ENCODE measurements at places on chromosomes 16 and 17.

- DNase-seq, result no peak
Observed at GRCh38 chr16:87306516-87306915, 10.7 kb downstream of the C16orf95 start.

- DNase-seq, result no peak
Observed at GRCh38 chr16:72884037-72884436, 163.9 kb downstream of the ZFHX3 start.

DNA sequence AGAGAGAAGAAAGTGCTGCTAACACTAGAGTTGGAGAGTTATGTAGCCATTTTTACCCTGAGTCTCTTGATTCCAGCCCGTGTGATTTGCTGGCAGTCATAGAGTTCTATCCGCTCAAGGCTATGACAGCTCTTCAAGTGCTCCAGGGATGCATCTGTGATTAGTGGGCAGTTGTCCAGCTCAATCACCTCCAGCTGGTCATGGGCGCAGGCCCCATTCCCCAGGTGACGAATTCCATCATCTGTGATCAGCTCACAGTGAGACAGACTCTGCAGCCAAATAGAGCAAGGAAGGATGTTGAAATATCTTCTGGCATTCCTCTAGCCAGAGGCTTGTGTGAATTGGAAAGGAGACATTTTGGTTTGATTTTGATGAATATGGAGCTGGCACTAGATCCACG, 38.4 kb upstream of the STAC2 start:
- DNase-seq, result no peak

DNA sequence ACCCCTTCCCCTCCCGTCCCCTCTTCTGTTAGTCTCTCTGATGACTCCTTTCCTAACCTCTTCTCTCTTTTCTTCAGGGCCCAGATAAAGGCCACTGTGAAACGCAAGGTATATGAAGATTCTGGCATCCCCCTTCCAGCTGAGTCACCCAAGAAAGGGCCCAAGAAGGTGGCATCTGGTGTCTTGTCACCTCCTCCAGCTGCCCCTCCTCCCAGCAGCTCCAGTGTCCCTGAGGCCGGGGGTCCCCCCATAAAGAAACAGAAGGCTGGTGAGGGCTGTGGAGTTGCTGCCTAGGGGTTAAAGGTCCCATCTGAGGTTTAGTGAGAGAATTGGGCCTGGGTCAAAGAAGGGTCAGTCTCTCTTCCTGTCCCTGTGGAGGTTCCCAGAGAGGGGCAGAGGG, 4.0 kb downstream of the RNASEK start:
- no peak for DNase-seq

DNA sequence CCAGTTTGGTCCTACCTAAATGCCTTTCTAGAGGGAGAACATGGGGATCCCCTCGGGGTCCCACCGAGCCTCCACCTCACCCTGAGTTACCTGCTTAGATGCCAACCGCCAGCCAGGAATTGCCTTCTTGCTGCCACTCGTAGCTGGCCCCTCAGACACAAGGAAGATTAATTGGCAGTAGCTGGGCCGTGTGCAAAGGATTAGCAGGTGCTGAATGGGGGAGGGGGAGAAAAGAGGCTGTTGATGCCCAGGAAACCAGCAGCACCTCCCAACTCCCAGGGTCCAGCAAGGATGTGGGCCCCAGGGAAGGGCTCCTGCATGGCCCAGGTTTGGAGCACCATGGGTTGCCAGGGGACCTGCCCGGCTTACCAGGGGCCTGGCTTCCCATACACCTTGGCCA, at the start of gene CNGB1:
CNGB1 (minus strand) TSS at position 159 of the 400 bp plus-strand sequence. CDS start 3,842 bp downstream, outside the sequence.
- peak; percentile 7 for DNase-seq

DNA sequence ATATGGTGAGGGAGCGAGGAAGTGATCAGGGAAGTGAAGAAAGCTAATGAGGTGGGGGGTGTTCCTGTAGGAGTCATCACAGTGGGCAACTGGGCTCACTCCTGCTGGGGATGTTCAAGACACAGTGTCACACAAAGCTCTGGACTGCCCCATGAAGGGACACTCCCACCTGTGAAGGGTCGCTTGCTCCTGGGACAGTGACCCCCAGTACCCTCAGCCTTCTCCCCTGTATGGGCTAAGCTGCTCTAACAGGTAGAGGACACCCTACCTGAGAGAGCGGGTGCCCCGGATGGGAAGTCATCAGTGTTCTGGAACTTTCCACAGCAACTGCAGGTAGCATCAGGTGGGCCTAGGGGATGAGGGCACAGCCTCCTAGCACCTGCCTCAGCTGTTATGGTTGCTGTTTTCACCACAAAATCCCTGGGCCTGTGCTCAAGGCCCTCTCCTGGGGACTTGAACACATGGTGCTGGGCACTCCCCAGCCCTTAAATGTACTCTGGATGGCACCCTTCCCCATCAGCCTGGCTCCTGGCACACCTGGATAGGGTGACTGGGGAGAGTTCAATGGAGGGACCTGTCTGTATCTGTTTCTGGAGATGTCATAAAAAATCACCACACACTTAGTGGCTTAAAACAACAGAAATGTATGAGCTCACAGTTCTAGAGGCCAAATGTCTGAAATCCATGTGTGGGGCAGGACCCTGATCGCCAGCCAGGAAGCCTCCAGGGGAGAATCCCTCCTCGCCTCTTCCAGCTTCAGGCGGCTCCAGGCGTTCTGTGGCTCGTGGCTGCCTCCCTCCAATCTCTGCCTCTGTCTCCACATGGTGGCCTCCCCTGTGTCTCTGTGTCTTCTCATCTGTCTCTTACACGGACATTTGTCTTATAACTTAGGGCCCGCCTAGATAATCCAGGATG, 104.0 kb upstream of the CDH5 start:
- no peak for DNase-seq

- DNase-seq, result no peak
Observed at GRCh38 chr16:80034469-80034826, 433.9 kb upstream of the MAF start.

DNA sequence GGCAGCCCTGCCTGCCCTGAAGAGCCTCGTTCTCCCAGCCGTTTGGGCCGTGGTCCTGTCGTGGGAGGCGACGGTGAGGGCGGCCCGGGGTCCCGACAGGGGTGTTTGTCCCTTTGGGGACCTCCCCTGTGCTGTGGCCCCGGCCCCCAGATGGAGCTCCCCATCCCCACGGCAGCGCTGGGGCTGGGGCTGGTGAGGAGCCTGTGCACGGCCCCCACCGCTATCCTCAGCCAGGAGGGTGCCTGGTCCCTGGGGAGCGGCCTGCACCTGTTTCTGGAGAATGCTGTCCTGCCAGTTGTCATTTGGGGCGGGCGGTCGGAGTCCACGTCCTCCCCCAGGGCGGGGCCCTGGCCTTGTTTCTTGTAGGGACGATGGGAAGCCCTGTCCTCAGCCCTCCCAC, 6.6 kb downstream of the CAPN15 start:
- no peak for DNase-seq

- no peak for DNase-seq
Observed at GRCh38 chr17:34012709-34013375, 242.2 kb upstream of the CCL2 start.

DNA sequence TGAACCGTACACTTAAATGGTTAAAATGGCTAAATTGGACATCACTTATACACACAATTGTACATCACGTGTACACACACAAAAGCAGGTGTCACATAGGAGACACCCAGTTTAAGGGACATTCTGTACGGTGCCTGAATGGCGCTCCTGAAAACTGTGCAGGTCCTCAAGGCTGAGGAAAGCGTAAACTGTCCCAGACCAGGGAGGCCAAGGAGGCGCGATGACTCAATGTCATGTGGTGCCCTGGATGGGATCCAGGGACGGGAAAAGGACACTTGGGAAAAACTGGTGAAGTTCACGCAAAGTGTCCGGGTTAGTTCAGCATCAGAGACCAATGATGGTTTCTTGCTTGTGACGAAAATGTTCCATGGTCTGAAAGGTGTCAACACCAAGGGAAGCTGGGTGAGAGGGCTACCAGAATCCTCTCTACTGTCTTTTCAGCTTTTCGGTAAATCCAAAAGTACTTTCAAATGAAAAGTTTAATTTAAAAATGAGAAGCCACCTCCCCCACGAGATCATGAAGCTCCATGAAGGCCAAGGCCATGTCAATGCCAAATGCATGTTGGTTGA, 112.2 kb downstream of the CMIP start:
- DNase-seq, result no peak

GRCh38 chr16:84356591-84357116, 11.7 kb upstream of the ATP2C2 start:
- DNase-seq, result peak; percentile 94

- peak; percentile 68 for DNase-seq
Observed at GRCh38 chr17:72618001-72618509, 474.4 kb downstream of the SLC39A11 start.

DNA sequence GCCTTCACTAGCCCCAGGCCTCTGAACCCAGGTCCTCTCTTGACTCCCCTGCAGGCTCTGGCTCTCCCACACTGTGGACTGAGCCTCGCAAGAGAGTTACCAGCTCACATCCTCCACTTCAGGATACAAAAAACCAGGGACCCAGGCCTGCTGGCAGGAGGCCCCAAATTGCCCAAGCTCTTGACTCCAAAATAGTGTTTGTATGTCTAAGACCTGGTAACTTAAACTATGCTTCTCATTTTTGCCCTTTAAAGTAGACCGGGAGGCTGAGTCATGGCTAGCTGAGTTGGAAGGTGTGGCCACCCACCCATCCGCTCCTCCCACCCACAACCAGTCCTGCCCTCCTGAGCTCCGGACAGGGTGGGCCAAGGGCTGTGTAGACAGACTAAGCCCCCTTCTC, 250.0 kb downstream of the SOX9 start:
- DNase-seq, result no peak

DNA sequence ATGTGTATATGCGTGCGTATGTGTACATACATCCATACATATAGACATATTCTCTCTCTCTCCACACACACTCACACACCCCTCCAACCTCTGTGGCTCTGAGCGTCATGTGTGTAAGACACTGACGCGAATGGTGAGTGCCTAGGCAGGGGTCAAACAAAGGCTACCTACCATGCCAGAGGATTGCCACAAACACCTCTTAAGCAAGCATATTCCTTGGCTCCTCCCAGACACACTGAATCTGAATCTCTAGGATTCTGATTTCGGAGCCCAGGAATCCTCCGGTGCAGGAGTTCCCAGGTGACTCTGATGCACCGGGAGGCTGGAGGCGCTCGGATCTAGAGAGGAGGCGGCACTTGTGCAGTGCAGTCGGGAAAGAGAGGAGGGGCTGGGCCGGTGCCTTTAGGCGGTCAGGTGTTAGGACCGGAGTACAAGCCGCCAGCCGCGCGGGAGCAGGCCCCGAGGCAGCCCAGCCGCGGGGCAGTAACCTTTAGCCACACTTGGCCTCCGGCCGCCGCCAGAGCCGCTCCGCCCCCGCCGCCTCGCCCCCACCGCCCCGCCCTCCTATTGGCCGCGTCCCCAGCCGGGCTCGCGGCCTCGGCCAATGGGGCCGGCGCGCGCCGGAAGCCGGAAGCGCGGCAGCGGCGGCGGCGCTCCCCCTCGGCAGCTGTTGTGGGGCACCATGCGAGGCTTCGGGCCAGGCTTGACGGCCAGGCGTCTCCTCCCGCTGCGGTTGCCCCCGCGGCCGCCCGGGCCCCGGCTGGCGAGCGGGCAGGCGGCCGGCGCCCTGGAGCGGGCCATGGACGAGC, at the start of gene MLYCD:
MLYCD (plus strand) TSS at position 653 of the 809 bp plus-strand sequence; CDS start at position 683, 30 bp downstream.
- DNase-seq, result peak; percentile 85

DNA sequence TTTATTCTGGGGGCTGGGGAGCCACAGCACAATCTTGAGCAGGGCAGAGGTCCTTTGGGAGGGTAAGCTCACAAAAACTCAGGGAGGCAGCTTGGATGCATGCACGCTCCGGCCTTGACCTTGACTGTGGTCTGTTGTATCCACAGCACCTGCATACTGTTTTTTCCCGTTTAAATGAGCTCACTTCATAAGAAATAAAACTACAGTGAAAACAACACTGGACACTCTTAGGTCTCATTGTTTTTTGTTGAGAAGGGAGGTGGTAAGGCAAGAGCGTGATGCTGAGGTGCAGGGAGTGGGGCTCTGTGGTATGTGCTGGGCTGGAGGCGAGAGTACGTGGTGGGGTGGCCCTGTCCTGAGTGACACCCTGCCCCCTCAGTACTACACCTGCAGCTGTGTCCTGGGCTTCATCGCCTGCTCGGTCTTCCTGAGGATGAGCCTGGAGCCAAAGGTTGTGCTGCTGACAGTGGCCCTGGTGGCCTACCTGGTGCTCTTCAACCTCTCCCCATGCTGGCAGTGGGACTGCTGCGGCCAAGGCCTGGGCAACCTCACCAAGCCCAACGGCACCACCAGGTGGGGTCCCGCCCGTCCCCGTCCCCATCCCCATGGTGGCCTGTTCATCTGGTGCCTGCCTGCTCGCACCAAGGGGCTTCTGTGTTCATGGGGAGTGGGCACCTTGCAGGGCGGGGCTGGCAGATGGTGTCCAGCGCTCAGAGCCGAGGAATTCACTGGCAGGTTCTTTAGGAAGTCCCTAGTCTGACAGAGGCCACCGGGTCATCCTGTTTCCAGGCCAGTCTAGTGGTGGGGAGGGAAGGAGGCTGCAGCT, 44.2 kb downstream of the ADCY7 start:
- no peak for DNase-seq

DNA sequence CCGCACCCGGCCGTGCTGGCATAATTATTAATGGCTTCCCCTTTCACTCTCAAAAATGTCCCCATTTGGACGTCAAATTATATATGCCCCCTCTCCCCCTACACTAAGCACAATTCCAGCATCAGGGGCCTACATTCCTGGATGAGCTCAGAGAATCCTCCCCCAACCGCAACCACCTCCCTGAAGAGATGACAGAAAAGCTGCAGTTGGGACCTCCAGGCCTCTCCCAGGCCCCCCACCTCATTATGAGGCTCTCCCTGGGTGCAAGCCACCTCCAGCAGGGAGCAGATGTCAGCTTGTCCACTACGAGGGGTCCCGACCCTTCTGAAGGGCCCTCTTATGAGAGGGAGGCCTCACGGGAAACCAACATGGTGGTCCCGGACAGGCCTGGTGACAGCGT, 18.5 kb upstream of the NCBP3 start:
- DNase-seq, result no peak

GRCh38 chr16:17963185-17963836, 373.2 kb downstream of the NPIPA8 start:
- no peak for DNase-seq

- DNase-seq, result peak; percentile 18
Observed at GRCh38 chr16:2386990-2387389, 42.3 kb upstream of the CCNF start.

GRCh38 chr17:39617446-39618245, 9.1 kb upstream of the PPP1R1B start:
- peak; percentile 87 for DNase-seq

DNA sequence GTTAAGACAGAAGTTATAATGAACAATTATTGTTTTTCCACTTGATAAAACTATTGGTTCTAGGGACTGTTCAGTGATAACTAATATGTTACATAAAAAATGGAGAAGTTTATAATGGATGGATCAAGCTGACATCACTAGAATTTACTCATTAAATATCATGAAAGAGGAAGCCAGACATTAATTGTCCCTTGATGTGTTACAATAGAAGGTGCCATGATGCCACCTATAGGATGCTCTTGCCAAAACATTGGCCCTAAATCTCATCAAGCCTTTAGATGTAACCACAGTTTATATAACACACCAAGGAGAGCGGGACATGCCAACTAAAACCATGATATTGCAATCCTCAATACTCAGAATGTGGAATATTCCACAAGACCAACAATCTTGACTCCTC, 147.9 kb upstream of the MON1B start:
- peak; percentile 55 for DNase-seq

GRCh38 chr17:14575471-14575953, 274.6 kb downstream of the HS3ST3B1 start:
- DNase-seq, result no peak
